ENCODE measurements at places on chromosomes 2 and 18.

- no peak for DNase-seq
Observed at GRCh38 chr2:85385746-85386145, 24.4 kb downstream of the CAPG start.

GRCh38 chr18:37661061-37661460 is 95.5 kb upstream of the CELF4 start:
- DNase-seq = no peak

DNA sequence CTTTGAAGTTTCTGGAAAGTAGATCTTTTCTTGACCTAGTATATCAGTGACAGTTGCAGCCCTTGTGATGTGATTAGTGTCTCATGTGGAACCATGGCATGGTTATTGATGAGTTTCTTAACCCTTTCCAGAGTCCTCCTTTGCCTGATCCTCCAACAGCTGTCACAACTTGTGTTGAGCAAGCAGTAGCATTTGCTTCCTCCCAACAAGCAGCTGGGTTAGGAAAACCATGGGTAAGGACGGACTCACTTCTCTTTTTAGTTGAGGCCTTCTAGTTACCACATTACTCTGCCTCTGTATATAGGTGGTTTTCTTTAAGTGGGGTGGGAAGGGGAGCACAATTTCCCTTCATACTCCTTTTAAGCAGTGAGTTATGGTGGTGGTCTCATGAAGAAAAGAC is 96.3 kb downstream of the XRCC5 start:
- DNase-seq = no peak

GRCh38 chr2:228657807-228658402 is 476.4 kb upstream of the SPHKAP start:
- DNase-seq = no peak

DNA sequence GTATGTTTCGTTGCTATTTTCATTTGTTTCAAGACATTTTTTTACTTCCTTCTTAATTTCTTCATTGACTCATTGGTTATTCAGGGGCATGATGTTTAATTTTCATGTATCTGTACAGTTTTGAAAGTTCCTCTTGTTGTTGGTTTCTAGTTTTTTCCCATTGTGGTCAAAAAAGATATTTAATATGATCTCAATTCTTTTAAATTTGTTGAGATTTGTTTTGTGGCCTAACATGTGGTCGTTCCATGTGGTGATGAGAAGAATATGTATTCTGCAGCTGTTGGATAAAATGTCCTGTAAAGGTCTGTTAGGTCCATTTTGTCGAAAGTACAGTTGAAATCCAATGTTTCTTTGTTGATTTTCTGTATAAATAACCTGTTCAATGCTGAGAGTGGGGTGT is 110.3 kb upstream of the MAP4K4 start:
- DNase-seq = no peak

DNA sequence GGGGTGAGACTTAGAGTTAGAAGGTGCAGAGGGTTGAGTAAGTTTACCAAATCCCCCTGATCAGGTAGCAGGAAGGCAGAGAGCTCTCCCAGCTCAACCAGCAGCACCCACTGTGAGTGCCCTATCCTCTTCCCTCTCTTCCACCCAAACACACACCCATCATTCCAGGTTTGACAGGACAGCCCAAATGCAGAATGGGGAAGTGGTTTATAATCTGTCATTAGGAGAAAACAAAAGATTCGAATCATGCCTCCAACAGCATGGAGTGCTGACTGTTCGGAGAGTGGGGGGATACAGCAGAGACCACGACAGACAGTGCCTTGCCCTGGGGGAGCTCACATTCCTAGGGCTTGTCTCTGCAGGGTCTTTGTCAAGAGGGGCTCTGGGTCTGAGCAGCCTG is 11.7 kb downstream of the CXCR2 start:
- DNase-seq = no peak

- DNase-seq = no peak
Observed at GRCh38 chr2:102241616-102242305, 54.9 kb downstream of the IL1RL2 start.

- DNase-seq = no peak
Observed at GRCh38 chr18:77110400-77110799, 22.2 kb downstream of the MBP start.

DNA sequence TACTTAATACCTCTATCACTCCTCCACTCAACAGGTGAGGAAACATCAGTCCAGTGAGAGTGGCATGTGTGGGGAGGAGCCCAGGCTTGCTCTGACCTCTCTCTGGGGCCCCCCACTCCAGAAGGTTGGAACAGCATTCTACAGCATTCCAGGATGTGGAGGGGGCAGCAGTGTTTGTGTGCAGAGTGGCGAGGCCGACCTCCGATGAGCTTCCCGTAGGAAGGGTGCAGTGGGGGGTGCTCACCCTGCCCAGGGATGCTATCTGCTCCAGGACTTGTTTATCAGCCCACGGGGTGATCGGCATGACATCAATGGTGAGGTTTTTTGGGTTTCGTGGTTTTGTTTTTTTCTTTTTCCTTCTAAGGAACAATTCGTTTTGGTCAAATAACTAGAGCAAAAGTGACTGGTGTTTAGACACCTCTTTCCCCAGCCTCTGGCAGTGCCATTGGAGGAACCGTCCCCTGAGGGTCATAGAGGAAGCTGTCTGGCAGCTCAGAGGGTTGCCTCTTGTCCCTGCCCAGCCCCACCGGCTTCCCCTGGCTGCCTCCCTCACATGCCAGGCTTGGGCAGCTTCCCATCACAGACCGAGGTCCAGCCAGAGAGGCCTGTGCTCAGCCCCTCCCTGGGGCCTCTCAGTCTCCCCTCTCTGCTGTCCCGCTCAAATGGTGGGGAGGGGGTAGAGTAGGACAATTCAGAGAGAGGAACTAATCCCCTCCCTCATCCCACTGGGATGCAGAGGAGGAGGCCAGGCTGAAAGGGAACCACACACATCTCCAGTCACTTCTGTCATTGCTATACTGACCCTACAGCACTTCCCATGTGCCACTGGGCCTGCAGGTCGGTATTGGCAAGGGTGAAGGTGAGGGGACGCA is 96.5 kb downstream of the ZFP36L2 start:
- no peak for DNase-seq

DNA sequence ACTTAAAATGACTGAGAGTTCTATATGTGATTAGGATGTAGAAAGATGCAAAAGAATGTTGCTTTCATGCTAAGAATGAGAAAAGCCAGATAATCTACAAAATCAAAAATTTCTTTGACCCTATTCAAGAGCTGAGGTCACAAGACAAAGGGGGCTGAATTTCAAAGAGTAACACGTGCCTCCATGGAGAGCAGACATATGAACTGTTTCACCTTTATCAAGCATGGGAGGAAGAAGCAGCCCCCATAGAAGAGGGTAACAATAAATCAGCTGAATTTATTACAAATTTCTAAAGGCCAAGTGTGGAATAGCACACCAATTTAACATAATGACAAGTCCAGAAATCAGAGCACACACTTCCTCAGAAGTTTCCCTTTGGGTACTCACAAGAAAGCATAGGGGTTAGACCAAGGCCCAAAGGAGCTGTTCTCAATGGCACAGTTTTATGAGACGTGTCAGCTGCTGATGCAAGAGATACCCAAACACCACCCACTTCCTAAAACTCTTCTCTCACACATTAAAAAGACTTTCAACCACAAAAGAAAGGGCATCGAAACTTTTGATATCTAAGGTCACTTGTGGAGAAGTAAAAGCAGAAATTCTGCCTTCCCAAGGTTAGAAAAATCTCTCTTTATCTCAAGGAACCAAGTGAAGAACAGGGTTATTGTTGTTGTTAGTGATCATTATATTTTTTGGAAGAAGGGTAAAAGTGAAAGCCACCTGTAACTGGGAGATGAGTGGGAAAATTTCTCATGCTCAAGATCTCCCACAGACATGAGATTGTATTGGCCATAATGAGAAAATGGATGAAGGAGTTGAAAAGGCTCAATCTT is 950.1 kb downstream of the TRIB2 start:
- DNase-seq = no peak

GRCh38 chr2:40487602-40488001 is 35.7 kb upstream of the SLC8A1 start:
- no peak for DNase-seq

DNA sequence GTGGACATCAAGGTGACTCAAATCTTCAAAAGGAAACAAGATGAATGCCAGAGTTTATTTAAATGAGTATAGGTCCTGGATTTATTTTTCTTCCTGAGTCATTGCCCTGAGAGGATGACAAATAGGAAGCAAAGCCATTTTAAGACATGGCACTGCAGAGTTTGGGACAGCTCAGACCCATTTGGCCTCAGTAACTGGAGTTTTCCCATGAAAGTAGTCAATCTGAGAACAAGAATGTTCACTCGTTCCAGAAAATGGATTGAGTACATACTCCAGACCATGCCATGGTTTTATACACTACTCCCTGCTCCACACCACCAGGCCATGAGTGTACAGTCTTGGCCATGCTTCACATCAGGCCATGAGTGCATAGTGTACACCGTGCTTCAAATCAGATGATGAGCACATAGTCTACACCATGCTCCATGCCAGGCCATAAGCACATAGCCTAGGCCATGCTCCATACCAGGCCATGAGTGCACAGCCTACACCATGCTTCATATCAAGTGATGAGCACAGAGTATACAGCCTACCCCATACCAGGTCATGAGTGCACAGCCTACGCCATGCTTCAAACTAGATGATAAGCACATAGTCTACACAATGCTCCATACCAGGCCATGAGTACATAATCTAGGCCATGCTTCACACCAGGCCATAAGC is 202.4 kb downstream of the FBXO15 start:
- DNase-seq = no peak

DNA sequence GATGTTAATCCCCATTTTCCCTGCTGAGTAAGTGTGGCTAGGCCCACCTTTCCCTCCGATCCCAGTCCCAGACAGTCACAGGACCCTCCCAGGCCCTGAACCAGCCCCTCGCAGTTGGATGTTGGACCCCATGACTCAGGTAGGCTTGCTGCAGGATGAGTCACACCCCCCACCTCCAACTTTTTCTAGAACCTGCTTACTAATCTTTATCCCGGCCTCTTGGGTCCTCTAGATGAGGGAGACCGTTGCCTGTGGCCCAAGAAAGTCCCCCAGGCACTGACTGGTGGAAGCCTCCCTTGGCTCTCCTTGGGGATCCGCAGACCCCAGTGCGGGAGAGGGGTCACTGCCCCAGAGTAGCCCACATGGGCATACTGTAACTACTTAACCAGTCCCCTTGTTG is 98.5 kb downstream of the SMAD7 start:
- no peak for DNase-seq

DNA sequence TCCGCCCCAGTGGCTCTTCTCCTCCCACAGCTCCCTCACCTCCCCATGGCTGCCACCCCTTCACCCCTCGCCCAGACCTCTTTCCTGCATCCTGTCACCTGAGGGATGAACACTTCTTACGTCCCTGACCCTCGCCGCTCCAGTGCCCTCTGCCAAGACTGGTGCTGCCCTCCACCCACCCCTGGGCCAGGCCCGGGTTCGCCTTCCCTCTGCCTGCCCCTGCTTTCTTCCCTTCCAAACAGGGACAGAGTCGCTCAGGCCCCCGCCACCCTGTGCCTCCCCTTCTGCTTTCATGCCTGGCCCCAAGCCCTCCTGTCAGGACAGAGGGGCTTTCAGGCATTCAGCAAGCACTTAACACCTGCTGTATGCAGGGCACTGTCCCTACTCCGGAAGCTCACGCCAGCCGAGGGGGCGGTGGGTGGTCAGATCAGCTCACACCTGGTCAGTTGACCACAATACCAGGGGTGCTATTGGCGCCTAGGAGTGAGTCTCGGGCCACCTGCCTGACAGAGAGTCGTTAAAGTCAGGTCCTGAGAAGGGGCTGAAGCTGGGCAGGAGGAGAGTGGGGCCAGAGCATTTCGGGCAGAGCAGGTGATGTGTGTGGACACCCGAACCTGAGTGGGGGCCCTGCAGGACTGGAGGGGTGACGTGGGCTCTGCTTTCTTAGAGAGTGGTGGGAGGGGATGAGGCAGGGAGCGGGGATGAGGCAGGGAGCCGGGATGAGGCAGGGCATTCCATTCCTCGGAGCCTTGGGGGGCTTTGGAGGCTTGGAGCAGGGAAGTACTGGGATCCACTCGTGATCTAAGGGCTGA is 26.0 kb upstream of the HPCAL1 start:
- DNase-seq = no peak

DNA sequence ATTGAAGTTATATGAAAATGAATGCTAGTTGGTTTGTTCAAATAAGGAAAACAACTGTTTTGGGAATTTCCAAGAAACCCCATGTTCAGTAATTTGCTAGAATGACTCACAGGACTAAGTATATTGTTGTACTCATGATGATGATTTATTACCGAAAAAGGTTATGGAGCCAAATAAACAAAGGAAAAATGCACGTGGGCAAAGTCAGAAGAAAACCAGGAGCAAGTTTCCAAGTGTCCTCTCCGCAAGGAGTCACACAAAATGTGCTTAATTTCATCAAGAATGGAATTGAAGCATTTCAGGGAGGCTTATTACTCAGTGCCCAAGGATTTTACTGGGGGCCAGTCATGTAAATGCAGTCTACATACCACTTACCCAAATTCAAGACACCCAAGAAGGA is 1652.4 kb upstream of the TMEFF2 start:
- DNase-seq = no peak

DNA sequence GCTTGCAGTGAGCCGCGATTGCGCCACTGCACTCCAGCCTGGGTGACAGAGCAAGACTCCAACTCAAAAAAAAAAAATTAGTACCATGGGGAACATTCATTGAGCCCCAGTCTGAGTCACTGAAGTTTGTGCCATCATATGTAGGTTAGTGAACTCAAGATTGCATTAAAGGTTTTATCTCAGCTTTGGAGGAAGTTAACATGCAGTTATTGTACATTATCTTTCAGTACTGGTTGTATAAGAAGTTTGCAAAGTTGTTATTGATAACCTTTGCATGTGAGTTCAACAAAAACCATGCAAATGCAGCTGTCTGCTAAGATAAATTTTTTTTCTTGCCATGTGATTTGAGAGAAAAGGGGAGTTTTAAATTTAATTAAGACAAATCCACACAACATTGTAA is 95.7 kb downstream of the MEIS1 start:
- no peak for DNase-seq

- no peak for DNase-seq
Observed at GRCh38 chr18:48398074-48398473, 11.1 kb downstream of the ZBTB7C start.

- no peak for DNase-seq
Observed at GRCh38 chr2:40592218-40592617, 140.3 kb upstream of the SLC8A1 start.

DNA sequence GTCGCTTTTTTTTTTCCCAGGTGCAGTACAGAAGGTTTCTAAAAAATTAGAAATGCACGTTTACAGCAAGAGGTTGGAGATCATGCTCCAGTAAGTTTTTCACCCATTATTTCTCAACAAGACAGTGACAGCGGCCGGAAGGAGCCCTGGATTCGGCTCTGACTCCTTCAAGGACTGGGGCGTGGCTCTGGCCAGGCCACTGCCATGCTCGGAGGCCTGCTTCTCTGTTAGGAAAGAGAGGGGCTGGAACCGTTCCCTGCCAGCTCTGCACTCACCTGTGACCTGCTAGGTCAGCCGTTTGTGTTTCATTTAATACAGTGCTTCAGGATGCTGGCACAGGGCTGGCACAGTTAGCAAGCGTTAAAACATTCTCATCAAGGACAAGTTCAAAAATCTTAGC is 6.7 kb upstream of the IAH1 start:
- DNase-seq = no peak

GRCh38 chr2:188380280-188380679 is 88.6 kb downstream of the GULP1 start:
- no peak for DNase-seq
